Activated T-cell treated with anti-CD3 and anti-CD28 coated beads for 4 hours (primary cell): ENCODE measurements at places on chromosomes 16 and 17.

GRCh38 chr17:49433000-49433694, 18.5 kb upstream of the PHB1 start:
- no peak for DNase-seq

DNA sequence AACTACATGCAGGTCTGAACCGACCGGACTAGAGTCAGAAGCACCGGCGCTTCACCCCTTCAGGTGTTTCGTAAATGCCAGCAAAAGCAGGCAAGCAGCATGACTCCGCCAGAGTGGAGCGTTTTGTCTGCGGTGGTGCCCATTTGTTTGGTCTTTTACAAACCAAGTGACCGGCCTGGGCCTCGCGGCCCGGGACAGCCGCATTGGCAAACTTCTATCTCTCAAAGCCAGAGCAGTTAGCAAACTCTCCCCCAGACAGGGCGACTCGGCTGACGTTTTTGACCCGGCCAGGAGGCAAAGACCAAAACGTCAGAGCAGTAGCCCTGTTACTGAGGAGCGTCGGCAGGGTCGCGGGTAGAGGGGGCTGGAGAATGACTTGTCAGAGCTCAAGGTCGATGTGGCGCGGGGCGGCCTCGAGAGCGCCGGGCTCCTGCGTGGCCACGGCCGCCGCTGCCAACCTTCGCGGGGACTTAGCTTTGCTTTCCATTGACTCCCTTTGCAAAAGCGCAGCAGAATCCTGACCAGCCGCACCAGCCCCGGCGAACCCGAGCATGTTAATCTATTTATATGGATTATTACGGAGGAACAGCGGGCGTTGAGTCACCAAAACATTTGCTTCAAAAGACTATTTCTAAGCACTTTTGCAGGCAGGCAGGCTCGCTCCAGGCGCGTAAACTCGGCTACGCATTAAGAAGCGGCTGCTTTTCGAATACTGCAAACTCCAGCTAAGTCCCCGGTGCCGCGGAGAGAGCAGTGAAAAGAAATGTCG, 763 bp upstream of the SOX9 start:
- no peak for DNase-seq

DNA sequence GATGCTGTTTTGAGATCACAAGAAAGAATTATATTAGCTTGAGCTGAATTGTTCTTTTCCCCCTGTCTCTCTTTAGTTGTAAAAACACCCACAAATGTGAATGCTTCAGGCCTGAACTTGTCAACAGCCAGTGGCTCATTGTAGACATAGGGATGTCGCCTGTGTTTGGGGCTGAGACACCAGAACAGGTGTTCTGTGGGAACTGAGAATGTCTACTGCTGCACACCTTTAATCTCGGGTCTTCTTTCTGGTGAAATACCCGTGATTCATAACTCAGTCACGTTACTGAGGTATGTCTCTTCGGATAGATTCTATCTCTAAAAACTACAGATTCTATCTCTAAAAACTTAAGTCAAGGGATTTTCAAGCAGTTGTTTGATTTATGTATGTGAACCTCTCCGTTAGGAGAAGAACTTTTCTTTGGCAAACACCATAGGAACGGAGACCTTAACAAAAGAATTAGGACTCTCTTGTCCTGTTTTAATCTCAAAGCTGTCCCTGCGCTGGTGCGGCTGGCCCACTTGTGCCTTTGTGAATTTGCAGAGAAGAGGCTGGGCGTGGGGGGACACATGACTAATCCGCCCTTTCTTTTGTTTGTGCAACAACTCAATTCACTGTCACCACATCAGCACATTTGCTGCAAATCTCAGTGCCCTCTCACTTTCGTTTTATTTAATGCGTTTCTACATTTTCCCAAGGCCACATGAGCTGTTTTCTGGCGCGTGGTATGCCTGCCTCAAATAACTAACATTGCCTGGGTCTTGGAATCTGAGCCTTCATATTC, 643.0 kb downstream of the MAF start:
- peak; percentile 9 for DNase-seq

GRCh38 chr17:67369676-67370075, 3.3 kb upstream of the PSMD12 start:
- DNase-seq = no peak

DNA sequence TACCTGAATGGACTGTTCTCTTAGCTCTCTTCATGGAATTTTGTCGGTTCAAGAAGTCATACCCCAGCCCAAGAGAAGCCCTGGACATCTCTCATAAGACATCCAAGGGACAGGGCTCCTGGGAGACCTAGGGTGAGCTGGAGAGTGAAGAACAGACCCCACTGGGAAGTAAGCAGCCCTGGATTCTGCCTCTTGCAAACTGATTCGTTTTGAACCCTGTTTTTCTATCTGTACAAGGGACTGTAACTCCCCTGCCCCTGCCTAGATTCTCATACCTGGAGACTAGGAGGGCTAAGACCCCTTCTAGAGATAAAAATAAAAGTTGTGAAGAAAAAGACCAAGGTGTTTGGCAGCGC, 449 bp downstream of the CCL3L1 start:
- no peak for DNase-seq

DNA sequence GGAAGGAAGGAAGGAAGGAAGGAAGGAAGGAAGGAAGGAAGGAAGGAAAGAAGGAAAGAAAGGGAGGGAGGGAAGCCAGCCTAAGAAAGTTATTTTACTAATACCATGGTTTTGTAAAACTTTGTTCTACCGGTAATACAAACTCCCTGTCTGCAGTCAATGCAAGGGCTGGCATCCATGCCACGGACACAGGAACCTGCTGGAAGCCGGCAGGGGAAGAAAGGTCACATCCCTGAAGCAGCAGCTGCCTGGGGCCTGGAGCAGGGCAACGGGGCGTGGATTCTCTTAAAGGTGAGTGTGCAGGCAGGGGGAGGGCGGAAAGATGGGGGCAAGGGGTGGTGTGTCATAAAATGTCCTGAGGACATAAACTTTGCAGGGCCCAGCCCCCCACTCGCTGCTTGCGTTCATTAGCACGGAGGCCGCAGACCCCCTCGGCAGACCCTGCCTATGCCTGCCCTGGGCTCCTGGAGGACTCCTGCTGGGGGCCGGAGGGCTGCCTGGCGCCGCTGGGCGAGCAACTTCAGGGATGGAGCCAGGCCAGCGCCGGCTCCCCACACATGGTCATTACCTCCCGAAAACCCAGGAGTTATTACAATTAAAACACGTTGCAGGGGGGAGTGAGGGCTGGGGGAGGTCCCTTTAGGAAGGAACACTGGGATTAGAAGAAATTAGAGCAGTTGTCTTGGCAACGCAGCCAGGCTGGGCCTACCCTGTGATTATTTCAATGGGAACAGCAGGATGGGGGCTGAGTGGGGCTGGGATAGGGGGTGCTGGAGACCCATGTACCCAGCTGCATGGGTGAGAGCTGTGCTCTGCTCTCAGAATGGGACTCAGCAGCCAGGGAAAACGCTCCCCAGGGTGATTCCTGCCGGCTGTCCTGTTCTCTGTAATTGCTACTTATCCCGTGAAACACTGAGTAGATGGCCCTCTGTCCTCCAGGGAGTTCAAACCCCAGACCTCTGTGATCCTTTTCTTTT, 257.9 kb downstream of the SOX9 start:
- no peak for DNase-seq

- no peak for DNase-seq
These were observed 14.4 kb downstream of the RIPOR1 start for GRCh38 chr16:67543036-67543435.

DNA sequence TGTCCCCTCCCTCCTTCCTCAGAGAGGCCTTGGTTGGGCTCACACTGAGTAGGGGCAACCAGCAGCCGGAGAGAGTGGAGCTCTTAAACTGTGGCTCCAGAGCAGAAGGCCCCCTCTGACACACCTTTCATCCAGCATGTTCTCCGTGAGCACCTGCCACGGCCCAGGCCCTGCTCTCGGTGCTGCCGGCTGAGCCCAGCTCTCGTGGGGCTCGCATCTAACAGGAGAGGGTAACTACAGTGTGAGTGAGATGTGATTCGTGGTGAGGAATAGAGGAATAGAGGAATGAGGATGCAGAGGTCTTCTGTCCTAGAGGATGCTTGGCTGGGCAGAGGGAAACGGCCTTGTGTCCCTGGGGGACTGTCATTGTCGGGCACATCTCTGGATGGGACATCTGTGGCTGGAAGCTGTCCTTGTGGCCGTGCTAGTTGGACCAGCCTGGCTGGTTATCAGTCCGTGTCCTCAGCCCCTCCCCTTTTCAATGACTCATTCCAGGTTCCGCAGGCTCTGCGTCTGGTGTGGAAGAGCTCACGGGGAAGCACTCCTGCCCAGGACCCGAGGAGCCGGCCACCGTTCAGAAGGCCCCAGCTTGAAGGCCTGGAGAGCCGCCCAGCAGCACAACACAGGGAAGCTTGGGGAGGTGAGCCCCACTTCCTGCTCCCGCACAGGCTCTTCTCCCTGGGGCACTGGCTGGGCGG, 11.9 kb upstream of the DNASE1 start:
- no peak for DNase-seq

- no peak for DNase-seq
These were observed 8.9 kb downstream of the NHERF2 start for GRCh38 chr16:2035431-2036199.

DNA sequence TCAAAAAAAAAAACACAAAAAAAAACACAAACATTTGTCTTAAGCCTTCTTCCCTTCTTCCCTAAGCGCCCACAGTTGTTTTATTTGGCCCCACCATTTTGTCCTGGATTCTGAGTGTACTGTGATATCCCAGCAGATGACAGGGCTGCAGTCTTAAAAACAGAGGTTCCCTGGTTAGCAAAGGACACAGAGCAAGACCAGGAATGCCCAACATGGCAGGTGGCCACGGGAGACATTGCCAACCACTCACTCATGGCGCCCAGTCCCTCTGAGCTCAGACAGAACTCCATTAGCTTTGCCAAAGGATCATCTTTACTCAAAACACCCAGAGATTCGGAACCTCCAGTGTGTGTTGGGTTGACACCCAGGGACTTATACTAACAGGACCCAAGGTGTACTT, 249.3 kb downstream of the MRTFB start:
- no peak for DNase-seq

DNA sequence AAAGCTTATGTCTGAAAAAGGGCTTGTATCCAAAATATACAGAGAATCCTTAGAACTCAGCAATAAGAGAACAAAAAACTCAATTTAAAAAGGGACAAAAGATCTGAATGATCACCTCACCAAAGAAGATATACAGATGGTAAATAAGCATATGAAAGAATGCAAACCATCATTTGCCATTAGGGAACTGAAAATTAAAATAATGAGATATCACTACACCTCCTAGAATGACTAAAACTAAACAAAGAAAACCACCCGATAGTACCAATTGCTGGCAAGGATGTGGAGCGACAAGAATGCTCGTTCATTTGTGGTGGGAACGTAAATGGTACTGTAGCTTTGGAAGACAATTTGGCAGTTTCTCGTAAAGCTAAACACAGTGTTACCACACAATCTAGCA, 66.9 kb upstream of the MPHOSPH6 start:
- DNase-seq = no peak

DNA sequence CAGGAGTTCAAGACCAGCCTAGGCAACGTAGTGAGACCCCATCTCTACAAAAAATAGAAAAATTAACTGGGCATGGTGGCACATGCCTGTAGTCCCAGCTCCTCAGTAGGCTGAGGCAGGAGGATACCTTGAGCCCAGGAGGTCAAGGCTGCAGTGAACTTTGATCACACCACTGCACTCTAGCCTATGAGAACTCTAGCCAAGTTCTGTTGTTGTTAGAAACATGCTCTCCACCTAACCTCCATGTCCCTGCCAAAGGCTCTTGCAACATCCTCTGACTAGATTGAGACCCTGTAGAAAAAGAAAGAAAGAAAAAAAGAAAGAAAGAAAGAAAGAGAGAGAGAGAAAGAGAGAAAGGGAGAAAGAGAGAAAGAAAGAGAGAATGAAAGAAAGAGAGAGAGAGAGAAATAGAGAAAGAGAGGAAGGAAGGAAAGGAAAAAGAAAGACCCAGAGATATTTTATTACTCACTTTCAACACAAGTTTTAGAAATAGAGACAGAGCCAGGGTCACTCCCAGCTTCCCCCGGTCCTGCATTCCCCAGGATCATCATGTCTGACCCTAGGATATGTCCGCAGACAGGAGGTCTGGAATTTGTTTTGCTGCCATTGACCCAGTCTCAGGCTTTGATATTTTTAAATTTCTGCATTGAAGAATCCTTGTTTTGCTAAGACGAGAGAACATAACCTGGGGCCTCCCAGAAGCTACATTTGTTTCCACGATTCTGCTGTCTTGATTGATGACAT, 376.5 kb upstream of the CDH5 start:
- no peak for DNase-seq

- DNase-seq = peak; percentile 96
These were observed 762 bp upstream of the MED13 start for GRCh38 chr17:62065611-62066468.

DNA sequence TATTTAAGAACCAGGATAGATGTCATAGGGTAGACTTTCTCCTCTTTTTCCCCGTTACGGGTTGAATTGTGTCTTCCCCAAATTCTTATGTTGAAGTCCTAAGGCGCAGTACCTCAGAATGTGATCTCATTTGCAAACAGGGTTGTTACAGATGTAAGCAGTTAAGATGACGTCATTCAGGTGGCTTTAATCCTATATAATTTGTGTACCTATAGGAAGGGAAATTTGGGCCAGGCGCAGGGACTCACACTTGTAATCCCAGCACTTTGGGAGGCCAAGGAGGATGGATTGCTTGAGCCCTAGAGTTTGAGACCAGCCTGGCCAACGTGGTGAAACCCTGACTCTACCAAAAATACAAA, 99.5 kb upstream of the DHX40 start:
- no peak for DNase-seq

DNA sequence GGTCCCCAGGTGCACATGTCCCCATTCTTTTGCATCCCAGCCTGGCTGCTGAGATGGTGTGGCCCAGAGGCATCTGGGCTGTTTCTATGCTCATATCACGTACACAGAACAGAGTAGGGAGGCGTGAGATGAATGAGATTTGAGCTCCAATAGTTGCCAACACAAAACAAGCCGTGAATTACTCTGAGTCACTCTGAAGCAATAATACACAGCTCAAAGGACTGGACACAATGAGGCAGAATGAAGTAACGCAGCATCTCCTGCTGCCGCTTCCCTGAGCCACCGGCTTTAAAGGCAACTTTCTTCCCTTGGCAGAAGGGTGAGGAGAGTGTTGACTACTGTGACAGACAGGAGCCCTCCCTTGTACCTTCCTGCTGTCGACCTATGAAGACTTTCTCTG, 33.9 kb upstream of the CLEC18B start:
- DNase-seq = no peak

GRCh38 chr16:58501242-58502131, 1.5 kb downstream of the NDRG4 start:
- no peak for DNase-seq

DNA sequence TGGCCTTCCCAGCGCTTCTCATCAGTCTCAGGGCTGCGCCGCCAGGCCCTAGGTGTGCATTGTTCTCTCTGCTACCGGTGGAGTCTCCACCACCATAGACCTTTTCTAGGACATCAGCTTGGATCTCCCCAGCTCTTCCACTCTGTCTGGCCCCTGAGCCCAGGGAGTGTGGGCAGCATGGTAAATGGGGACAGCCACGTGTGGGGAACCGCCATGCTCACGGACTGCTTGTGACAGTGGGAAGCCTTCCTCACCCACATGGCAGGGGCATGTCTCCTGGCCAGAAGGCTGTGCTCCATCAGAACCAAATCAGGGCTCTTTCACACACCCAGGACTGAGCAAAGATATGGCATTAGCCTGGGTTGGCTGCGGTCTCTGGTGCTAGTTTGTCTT, 51.3 kb downstream of the TNFRSF13B start:
- DNase-seq = no peak
